ENCODE measurements at places on chromosomes 16 and 17.

GRCh38 chr16:11556214-11556819 is 30.4 kb downstream of the LITAF start:
- H3K27me3 ChIP-seq: no peaks in the 10 kb centered on the region
- DNase-seq: no peak
- peaks cover 5% of the 10 kb centered on the region for H3K36me3 ChIP-seq
- H3K4me3 ChIP-seq: peak overlapping the region; percentile 57
- H3K4me1 ChIP-seq: peaks cover 30% of the 10 kb centered on the region
- H3K27ac ChIP-seq: peak overlapping the region; percentile 88

- no peak overlapping the region for H3K4me3 ChIP-seq
- H3K36me3 ChIP-seq: no peaks in the 10 kb centered on the region
- peaks cover 4% of the 10 kb centered on the region for H3K27me3 ChIP-seq
- H3K4me1 ChIP-seq: peaks cover 2% of the 10 kb centered on the region
Observed at GRCh38 chr16:88897696-88898425, 31.4 kb upstream of the PABPN1L start.

GRCh38 chr16:55437625-55438024 is 41.4 kb upstream of the MMP2 start:
- peaks cover 3% of the 10 kb centered on the region for H3K36me3 ChIP-seq
- peaks cover 50% of the 10 kb centered on the region for H3K27me3 ChIP-seq
- no peak for DNase-seq
- no peaks in the 10 kb centered on the region for H3K4me1 ChIP-seq
- no peak overlapping the region for H3K27ac ChIP-seq

GRCh38 chr17:28509789-28510188 is 3.6 kb downstream of the FOXN1 start:
- peaks cover 61% of the 10 kb centered on the region for H3K27me3 ChIP-seq
- H3K4me3 ChIP-seq: no peak overlapping the region
- H3K4me1 ChIP-seq: no peaks in the 10 kb centered on the region
- no peak overlapping the region for H3K27ac ChIP-seq
- H3K36me3 ChIP-seq: peaks cover 8% of the 10 kb centered on the region

GRCh38 chr16:66510711-66511601 is 39.0 kb downstream of the TK2 start:
- no peaks in the 10 kb centered on the region for H3K36me3 ChIP-seq
- H3K4me3 ChIP-seq: no peak overlapping the region
- no peak for DNase-seq
- H3K4me1 ChIP-seq: peaks cover 20% of the 10 kb centered on the region

DNA sequence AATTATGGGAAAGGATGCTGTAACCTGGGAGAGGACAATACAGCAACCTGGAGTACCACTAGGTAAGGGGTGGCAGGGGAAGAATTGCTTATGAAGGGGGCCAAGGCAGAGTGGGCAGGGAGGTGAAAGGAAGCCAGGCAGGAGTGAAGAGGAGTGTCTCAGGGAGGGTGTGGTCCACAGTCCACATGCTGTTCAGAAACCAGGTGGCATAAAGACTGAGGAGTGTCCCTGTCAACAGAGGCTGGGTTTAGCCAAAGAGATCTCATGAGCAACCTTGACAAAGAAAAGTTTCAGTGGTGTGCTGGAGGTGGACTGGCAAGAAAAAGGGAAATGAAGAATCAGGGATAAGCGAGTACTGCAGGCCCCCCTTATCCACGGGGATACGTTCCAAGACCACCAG is 88.4 kb downstream of the SPACA3 start:
- peaks cover 70% of the 10 kb centered on the region for H3K27me3 ChIP-seq
- no peak overlapping the region for H3K27ac ChIP-seq
- no peak overlapping the region for H3K4me3 ChIP-seq

GRCh38 chr17:4179071-4179470 is 36.1 kb downstream of the CYB5D2 start:
- H3K36me3 ChIP-seq: peaks cover 2% of the 10 kb centered on the region
- H3K27me3 ChIP-seq: no peaks in the 10 kb centered on the region
- H3K4me1 ChIP-seq: peaks cover 36% of the 10 kb centered on the region

DNA sequence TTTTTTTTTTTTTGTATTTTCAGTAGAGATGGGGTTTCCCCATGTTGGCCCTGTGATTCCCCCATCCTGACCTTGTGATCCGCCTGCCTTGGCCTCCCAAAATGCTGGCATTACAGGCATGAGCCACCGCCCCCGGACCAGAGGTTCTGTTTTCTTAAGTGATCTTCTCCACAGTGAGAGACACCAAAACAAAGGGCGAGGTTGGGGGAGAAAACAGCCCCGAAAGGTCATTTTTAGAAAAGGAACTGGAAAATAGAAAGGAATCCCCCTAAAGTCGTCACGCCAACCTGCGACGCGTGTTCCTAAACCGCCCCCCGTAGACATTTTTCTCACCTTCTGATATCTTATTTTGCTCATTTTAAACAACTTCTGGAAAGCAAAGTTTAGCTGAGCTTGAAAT is 6.1 kb upstream of the AXIN2 start:
- no peak overlapping the region for H3K4me3 ChIP-seq
- H3K36me3 ChIP-seq: peaks cover 2% of the 10 kb centered on the region
- no peak overlapping the region for H3K27ac ChIP-seq
- H3K27me3 ChIP-seq: peaks cover 16% of the 10 kb centered on the region
- DNase-seq: no peak

DNA sequence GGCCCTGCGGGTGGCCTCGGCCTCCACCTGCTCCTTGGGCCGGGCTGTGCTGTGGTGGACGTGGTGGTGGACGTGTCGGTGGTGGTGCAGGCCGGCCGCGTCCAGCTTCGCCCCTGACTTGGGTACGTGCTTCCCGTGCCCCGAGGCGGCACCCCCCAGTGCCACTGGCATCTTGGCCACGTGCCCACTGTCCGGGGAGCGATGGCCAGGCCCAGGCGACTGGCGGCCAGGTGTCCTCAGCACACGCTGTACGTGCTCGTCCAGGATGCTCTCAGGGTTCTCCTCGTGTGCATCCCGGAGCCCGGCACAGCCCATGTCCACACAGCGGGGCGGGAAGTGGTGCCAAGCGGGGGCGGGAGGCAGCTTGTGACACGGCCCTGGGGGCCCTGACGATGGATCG is 14.9 kb downstream of the PDIA2 start:
- no peaks in the 10 kb centered on the region for H3K4me1 ChIP-seq
- no peak overlapping the region for H3K27ac ChIP-seq
- DNase-seq: no peak
- no peaks in the 10 kb centered on the region for H3K36me3 ChIP-seq

DNA sequence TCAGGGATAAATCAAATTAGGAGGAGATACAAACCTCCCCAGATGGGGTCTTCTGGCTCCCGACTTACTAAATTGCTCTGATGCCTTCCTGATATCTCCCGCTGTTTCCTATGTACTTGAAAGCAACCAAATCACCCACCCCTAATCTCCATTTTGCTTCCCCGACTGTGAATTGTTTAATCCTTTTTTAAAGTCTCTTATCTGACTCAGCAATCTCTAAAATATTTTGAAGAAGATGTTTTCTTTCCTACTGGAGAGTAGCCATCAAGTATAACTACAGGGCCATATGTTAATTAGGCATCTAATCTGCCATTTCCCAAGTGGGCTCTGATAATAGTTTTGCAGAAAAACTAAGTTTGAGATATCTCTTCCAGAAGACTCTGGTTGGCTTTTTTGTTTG is 365.2 kb upstream of the MAF start:
- H3K4me1 ChIP-seq: no peaks in the 10 kb centered on the region
- DNase-seq: no peak
- no peaks in the 10 kb centered on the region for H3K36me3 ChIP-seq
- H3K27ac ChIP-seq: no peak overlapping the region
- H3K4me3 ChIP-seq: no peak overlapping the region

All from T-helper 17 cell (primary cell).